MCF 10A (cell line): ENCODE measurements at places on chromosomes 3 and 15. TPM values are rescaled to one million over a fixed set of nuclear protein-coding genes. Genes with fewer than 3 reads are reported as not detected.

GRCh38 chr3:81105789-81106488, 655.5 kb downstream of the GBE1 start:
- no peaks in the 10 kb centered on the region for H3K4me1 ChIP-seq
- peaks cover 25% of the 10 kb centered on the region for H3K27me3 ChIP-seq
- peak; percentile 31 for DNase-seq
- H3K4me3 ChIP-seq = no peak overlapping the region
- no peaks in the 10 kb centered on the region for H3K36me3 ChIP-seq

BCHE gene
- not detected in 2 replicates for total RNA-seq

- H3K36me3 ChIP-seq = no peaks in the 10 kb centered on the region
- H3K4me1 ChIP-seq = no peaks in the 10 kb centered on the region
- no peak overlapping the region for H3K4me3 ChIP-seq
- DNase-seq = peak; percentile 17
These were observed 27.4 kb upstream of the ARL14 start for GRCh38 chr3:160649596-160649995.

GRCh38 chr15:100265641-100266035, 76.1 kb downstream of the ADAMTS17 start:
- no peaks in the 10 kb centered on the region for H3K4me1 ChIP-seq
- H3K27me3 ChIP-seq = peaks cover 34% of the 10 kb centered on the region
- no peak overlapping the region for H3K27ac ChIP-seq
- no peak for DNase-seq
- H3K4me3 ChIP-seq = no peak overlapping the region
- H3K36me3 ChIP-seq = no peaks in the 10 kb centered on the region

DNA sequence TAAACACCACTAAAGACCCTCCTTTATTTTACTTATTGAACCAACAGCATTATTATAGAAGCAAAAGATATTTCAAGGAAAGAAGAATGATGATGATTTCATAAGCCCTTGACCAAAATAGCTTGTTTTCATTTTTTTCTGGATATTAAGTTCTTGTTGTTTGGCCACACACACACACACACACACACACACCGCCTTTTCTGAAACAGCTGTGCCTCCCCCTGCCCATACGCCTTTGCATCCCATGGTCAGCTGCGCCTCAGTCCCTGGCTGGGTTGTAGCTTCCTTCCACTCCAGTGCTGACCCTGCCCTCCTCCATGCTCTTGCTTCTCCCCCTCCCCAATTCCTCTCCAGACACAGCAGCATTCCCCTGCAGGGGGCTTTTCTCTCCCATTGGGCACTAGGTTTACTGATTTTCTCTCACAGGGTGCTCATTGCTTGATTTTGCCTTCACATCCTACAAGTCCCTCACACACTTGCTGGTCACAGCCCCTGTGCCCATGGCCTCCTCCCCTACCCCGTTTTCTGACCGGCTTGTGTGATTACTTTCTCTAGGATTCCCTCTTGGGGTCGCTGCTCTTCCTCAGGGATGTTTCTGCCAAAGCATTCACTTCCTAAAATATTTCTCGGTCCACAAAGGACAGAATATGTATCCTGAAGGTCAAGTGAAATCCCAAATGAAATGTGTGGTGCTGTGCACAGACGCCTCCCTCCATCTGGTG, 18.4 kb downstream of the MESP1 start:
- H3K27ac ChIP-seq = no peak overlapping the region

LRRC31 gene
- total RNA-seq = not detected in 2 replicates

CCDC39 gene
- total RNA-seq = not detected in 2 replicates

- no peak overlapping the region for H3K4me3 ChIP-seq
- H3K36me3 ChIP-seq = no peaks in the 10 kb centered on the region
- H3K27ac ChIP-seq = no peak overlapping the region
- no peaks in the 10 kb centered on the region for H3K27me3 ChIP-seq
- H3K4me1 ChIP-seq = peaks cover 8% of the 10 kb centered on the region
These were observed 991 bp downstream of the SOX2 start for GRCh38 chr3:181712553-181713279.

GRCh38 chr15:81327516-81327915, 3.6 kb upstream of the STARD5 start:
- no peak for DNase-seq
- H3K27me3 ChIP-seq = no peaks in the 10 kb centered on the region
- H3K4me3 ChIP-seq = no peak overlapping the region
- H3K36me3 ChIP-seq = peaks cover 1% of the 10 kb centered on the region
- H3K27ac ChIP-seq = no peak overlapping the region
- H3K4me1 ChIP-seq = peaks cover 22% of the 10 kb centered on the region

DNA sequence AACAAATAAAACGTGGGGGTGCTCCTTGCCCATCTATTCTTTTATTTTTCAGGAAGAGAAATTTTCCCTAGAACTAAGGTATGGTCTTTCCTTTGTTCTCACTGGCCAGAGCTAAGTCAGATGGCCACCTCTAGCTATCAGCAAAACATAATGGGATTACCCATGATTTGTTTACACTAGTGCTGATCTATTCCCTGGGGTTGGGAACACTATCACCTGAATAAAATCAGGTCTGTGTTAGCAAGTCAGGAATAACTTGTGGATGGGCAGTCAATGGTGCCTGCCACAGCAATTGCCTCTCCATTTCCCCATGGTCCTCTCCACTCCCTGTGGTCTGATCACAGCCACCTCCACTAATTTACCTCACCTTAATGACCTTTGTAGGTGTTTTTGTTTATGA, 181.7 kb upstream of the CADPS start:
- peaks cover 2% of the 10 kb centered on the region for H3K4me1 ChIP-seq
- no peak for DNase-seq
- H3K27ac ChIP-seq = no peak overlapping the region
- H3K4me3 ChIP-seq = no peak overlapping the region
- H3K36me3 ChIP-seq = no peaks in the 10 kb centered on the region

DNA sequence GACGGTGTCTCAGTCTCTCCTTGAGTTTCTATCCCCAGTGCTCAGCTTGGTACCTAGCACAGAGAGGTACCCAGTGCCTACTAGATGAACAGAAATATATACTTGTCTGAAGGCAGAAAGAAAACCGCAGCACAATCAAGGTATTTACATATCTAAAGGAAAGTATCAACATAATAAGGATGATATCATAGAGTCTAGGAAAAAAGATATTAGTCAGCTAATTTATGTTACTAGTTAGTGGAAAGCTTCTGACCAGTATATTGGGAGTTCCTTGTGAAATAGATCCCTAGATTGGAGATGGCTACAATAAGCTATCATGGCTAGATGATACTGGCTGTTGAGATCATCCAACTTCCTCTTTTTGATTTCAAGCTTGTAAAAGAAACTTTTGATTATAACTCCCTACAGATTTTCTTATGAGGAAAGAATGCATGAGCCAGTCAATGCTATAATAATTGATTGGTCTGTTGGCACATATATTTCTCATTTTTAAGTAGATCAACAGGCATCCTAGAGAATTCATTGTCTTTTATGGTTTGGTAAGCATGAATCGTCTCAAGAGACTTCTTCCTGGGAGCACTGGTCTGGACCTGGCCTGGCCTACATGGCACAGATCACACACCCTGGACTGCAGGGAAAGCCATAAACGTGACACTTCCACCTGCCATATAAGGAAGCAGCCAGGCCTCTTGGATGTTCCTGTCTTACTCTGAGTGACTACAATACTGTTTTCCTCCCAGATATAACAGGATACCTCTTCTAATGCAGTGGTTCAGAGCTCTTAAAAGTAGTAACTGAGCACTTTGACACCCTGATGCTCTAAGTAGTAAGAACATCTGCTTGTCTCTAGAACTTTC, 60.7 kb downstream of the IMPG2 start:
- no peaks in the 10 kb centered on the region for H3K27me3 ChIP-seq
- DNase-seq = no peak
- no peak overlapping the region for H3K4me3 ChIP-seq
- H3K36me3 ChIP-seq = no peaks in the 10 kb centered on the region

GRCh38 chr3:79392479-79392878, 375.3 kb downstream of the ROBO1 start:
- no peaks in the 10 kb centered on the region for H3K4me1 ChIP-seq
- H3K4me3 ChIP-seq = no peak overlapping the region
- H3K27me3 ChIP-seq = peaks cover 55% of the 10 kb centered on the region
- DNase-seq = no peak
- H3K36me3 ChIP-seq = no peaks in the 10 kb centered on the region
- no peak overlapping the region for H3K27ac ChIP-seq

DNA sequence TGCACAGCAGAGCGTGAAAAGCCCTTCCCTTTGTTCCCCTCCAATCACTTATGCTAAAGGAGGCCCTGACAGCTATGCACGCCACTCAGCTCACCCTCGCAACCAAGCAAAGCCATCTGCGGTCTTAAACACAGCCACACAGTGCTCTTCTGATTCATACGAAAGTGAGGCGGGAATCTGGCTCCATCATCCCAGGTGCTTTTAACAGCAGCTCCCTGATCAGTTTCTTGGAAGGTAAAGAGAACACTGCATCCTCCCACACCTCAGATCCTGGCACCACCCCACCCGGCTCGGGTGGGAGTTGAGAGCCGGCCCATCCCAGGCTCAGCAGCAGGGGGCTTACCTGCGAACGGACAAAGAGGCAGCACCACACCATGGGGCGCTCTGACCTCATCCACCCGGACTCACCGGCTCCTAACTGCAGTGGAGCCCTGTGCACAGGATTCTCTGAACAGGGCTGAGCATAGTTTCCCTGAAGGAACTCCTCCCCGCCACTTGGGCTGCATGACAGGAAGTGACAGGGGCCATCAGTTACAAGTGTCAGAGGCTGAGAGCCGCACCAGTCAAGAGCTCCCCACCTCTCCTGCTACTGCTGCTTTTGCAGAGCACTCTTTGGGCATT, 114.3 kb upstream of the ARHGEF3 start:
- H3K27ac ChIP-seq = no peak overlapping the region
- no peaks in the 10 kb centered on the region for H3K36me3 ChIP-seq
- H3K4me1 ChIP-seq = no peaks in the 10 kb centered on the region
- H3K4me3 ChIP-seq = no peak overlapping the region
- no peaks in the 10 kb centered on the region for H3K27me3 ChIP-seq

ADCY5 gene
- total RNA-seq = not detected in 2 replicates

- peaks cover 21% of the 10 kb centered on the region for H3K4me1 ChIP-seq
- no peaks in the 10 kb centered on the region for H3K27me3 ChIP-seq
- no peaks in the 10 kb centered on the region for H3K36me3 ChIP-seq
- peak overlapping the region; percentile 63 for H3K27ac ChIP-seq
- H3K4me3 ChIP-seq = peak overlapping the region; percentile 43
- DNase-seq = peak; percentile 95
These were observed 252.2 kb upstream of the TBL1XR1 start for GRCh38 chr3:177449360-177450006.

NLGN1 gene
- total RNA-seq = not detected in 2 replicates

GRCh38 chr15:41550066-41550775, 6.2 kb upstream of the RPAP1 start:
- no peak overlapping the region for H3K27ac ChIP-seq
- no peaks in the 10 kb centered on the region for H3K36me3 ChIP-seq
- H3K4me3 ChIP-seq = no peak overlapping the region
- no peaks in the 10 kb centered on the region for H3K27me3 ChIP-seq
- no peak for DNase-seq

DNA sequence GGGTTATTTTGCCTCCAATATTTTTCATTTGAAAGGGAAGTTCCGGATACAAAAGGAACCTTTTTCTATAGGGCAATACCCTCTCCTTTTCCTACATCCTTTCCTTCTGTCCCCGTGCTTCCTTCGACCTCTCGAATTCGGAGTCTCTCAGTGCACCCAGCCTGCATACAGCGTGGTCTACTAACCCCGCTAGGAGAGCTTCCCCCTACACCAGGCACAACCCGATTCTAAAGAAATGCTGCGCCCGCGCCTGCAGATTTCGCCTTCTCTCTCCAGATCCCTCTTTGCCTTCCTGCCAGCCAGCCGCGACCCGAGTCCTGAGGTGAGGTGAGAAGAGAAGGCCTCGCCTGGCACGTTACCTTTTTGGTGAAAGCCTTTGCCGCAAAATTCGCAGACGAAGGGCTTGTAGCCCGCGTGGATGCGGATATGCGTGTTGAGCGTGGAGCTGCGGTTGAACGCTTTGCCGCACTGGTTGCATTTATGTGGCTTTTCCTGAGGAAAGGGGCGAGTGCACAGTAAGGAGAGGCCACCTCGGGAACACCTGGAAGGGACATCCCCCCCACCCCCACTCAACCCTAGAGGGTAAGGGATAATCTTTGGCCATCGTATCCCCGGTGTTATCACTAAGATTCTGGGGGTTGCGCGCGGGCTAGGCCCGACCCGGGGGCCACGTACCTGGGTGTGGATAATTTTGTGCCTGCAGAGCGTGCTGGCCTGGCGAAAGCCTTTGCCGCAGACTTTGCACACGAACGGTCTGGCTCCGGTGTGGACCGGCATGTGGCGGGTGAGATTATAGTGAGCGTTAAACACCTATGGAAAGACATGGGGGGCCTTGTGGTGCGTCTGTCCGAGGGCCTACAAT, 2.3 kb downstream of the FEZF2 start:
- no peaks in the 10 kb centered on the region for H3K36me3 ChIP-seq
- H3K4me3 ChIP-seq = no peak overlapping the region
- DNase-seq = no peak
- H3K4me1 ChIP-seq = no peaks in the 10 kb centered on the region

- H3K27ac ChIP-seq = peak overlapping the region; percentile 95
- no peaks in the 10 kb centered on the region for H3K27me3 ChIP-seq
These were observed 20.0 kb downstream of the RTP3 start for GRCh38 chr3:46517784-46518181.

TTLL13 gene
- 0.47 TPM in 1 of 2 replicates, not detected in the other for total RNA-seq

- H3K36me3 ChIP-seq = no peaks in the 10 kb centered on the region
- H3K27ac ChIP-seq = no peak overlapping the region
- H3K4me3 ChIP-seq = no peak overlapping the region
- H3K27me3 ChIP-seq = peaks cover 8% of the 10 kb centered on the region
- H3K4me1 ChIP-seq = no peaks in the 10 kb centered on the region
- no peak for DNase-seq
These were observed 20.0 kb downstream of the SLC28A1 start for GRCh38 chr15:84904419-84904818.
